ENCODE measurements at places on chromosomes 2 and 18.

- no peak for DNase-seq
These were observed 118.9 kb downstream of the VWA3B start for GRCh38 chr2:98205889-98206288.

DNA sequence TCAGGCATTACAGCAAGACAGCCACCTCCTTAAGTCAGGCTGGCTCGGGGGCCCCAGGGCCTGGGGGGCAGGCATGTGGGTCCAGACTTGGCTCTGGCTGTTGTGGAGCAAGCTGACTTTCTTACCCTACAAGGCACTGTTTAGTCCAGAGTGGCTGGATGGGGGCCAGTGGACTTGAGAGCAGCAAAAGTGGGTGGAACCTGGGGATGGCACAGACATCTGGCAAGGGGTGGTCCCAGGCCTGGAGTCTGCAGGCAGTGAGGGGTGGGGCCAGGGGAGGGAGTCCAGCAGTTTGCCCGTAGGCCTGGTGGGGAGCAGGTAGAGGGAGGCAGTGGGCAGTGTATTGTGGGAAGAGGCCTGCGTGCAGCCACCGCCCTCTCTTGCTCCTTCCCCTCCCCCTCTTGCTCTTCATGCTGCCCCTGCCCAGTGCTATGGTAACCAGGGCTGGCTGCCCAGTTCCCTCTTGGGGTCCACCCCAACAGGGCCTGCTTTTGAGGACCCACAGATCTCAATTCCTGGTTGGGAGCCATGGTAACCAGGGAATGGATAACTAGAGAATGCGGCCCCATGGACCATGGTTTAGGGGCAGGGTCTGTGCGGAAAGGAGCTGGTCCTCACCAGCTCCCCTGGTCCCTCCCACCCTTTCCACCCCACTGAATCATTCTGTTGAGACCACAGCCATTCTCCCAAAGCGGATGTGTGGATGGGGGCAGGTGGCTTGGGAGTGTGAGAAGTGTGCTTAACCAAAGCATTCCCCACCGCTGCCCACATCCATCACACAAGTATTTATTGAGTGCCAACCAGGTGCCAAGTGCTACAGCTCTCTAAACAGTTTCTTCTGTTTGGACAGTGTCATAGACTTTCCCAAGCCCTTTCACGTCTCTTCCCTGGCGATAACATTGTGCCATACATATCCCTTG, 19.3 kb downstream of the SPEG start:
- peak; percentile 72 for DNase-seq

GRCh38 chr2:217789003-217789735, 213.6 kb downstream of the TNS1 start:
- peak; percentile 79 for DNase-seq

- DNase-seq = no peak
These were observed 196.0 kb downstream of the FHOD3 start for GRCh38 chr18:36493349-36494159.

GRCh38 chr2:74873012-74873665, 39.2 kb downstream of the HK2 start:
- DNase-seq = no peak

GRCh38 chr2:190910341-190911136, 29.9 kb downstream of the GLS start:
- DNase-seq = no peak

GRCh38 chr18:79504034-79504433, 108.3 kb downstream of the NFATC1 start:
- no peak for DNase-seq

GRCh38 chr18:76720683-76721082, 101.7 kb upstream of the ZNF236 start:
- no peak for DNase-seq

Measured in HTR-8/SVneo (cell line).